Non-pigmented ciliary epithelial cell (primary cell): ENCODE measurements at places on chromosomes 12 and 14.

GRCh38 chr12:2453076-2453760, 341.6 kb upstream of the FKBP4 start:
- no peak for DNase-seq

- no peak for DNase-seq
These were observed 156.6 kb downstream of the CALM1 start for GRCh38 chr14:90553298-90553920.

- no peak for DNase-seq
These were observed 19.2 kb upstream of the CYP46A1 start for GRCh38 chr14:99664937-99665273.

- no peak for DNase-seq
These were observed 43.9 kb downstream of the FRS2 start for GRCh38 chr12:69514111-69514510.

DNA sequence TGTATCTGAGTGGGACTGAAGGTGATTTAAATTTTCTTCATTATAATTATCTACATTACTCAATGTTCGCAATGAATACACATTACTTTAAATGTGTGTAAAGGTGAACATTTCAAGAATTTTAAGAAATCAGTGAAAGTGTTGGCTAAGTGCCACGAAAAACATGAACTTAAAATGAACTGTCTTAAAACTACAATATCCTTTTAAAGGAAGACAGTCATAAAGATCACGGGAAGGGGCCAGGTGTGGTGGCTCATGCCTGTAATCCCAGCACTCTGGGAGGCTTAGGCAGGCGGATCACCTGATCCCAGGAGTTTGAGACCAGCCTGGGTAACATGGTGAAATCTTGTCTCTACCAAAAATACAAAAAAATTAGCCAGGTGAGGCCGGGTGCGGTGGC, 11.2 kb downstream of the MOK start:
- DNase-seq: no peak

DNA sequence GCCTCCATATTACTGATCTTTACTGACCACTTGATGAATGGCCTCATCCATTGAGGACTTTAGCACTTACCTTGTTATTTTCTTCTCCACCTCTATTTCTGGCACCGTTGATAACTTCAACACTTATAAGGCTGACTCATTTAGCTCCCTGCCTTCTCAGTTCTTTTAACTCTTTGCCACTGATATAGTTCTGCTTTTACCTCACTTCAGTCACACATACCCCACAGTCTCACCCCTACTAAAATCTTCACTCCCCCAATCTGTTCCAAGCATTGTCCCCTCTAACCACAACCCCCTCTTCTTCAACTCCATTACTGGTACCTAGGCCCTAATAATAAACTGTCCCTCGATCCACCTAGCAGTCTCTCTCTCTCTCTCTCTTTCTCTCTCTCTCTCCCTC, 141.0 kb downstream of the PAH start:
- DNase-seq: no peak

- DNase-seq: no peak
These were observed 198.4 kb downstream of the PPM1H start for GRCh38 chr12:62736596-62736995.

DNA sequence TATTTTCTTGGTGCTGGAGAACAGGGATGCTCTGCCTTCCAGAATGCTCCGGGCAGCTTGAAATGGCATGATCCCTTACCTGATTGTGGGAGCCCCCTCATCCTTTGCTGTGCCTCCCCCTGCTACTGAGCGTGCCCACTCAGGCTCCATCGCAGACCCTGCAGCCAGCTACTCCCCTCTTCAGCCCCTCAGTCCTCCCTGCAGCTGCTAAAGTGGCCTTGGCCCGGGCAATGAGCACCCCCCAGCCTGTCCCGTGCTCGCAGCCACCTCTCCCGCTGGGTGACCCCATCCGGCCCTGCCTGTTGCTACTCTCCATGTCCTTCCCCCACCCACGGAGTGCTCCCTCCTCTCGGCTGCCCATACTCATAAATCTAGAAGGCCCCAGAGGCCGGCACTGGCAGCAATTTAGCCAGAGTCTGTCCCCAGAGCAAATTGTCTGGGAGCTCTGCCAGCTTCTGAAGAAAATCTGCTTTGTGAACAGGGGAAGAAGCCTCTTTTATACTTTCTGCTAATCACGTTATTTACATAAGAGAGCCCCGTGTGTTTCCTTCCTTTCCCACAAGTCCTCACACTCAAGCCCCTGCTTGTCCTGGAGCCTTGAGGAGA, 143.7 kb upstream of the FRMD6 start:
- no peak for DNase-seq

- DNase-seq: no peak
These were observed 4.0 kb downstream of the ATG101 start for GRCh38 chr12:52073531-52074381.

GRCh38 chr12:68804657-68805591, 3.1 kb upstream of the MDM2 start:
- no peak for DNase-seq

- DNase-seq: no peak
These were observed 82.3 kb upstream of the SLC24A4 start for GRCh38 chr14:92240658-92241057.

DNA sequence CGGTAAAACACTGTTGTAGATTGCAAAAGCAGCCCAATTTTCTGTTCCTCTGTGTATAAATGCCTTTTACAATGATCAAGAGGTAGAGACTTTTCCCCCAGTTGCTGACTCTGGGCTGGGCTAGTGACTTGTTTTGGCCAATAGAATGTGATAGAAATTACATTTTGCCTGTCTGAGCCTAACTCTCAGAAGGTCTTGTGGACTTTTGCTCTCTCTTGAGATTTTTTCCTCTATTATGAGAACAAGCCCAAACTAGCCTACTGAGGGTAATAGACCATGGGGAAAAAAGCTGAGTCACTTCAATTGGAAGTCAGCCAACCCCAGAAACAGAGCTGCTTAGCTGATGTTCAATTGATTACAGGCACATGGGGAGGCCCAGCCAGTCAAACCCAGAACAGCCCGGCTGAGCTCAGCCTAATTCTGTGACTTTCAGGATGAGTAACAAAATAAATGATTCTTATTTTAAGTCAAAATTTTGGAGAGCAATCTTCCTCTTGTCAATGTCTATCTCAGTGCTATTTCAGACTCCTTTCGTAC, 61.4 kb downstream of the MYF5 start:
- peak; percentile 91 for DNase-seq

DNA sequence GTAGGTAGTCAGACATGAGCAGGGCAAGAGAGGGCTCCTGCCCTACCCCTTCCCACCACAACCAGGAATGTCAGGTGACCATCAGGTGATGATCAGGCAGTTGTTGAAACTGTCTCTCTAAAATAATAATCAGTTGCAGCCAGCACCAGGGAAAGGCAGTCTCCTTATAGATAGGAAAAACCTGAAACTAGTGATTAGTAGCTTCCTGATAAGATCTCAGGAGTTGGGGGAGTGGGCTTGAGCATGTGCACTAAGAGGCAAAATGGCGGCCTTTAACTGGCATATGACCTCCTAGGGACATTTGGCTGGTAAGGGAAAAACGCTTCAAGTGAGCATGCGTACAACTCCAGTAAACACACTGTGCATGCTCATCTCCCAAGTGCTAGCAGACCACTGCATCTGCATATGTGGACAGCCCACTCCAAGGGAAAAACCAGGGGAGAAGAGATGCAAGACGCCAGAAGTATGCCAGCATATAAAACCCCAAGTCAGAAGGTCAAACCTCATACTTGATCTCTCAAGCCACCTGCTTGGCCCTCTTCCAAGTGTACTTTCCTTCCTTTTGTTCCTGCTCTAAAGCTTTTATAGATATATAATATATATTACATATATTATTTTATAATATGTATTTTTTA, 37.1 kb downstream of the TGFB3 start:
- no peak for DNase-seq

DNA sequence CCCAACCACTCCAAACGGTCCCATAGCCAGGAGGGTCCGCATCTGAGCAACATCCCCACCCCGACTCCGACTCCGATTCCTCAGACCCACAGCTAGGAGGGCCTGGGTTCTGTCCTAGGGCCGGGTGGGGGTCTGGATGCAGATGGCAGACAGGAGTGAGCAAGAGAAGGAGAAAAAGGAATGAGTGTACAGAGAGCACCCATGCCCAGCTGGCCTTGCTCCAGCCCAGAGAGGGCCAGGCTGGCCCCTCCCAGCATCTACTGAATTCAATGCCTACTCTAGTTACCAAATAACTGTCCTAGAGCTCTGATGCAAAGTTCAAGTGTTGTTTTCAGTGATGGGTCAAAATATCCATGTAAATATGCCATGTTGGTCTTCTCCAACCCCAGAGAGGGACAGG, 40.8 kb downstream of the VDR start:
- DNase-seq: no peak

GRCh38 chr14:74684434-74684833, 28.4 kb downstream of the AREL1 start:
- no peak for DNase-seq

- DNase-seq: no peak
These were observed 21.6 kb downstream of the GLTP start for GRCh38 chr12:109858764-109859163.

GRCh38 chr12:130118181-130118580, 44.1 kb upstream of the FZD10 start:
- no peak for DNase-seq

- DNase-seq: no peak
These were observed 47.7 kb downstream of the CKB start for GRCh38 chr14:103474893-103475292.

DNA sequence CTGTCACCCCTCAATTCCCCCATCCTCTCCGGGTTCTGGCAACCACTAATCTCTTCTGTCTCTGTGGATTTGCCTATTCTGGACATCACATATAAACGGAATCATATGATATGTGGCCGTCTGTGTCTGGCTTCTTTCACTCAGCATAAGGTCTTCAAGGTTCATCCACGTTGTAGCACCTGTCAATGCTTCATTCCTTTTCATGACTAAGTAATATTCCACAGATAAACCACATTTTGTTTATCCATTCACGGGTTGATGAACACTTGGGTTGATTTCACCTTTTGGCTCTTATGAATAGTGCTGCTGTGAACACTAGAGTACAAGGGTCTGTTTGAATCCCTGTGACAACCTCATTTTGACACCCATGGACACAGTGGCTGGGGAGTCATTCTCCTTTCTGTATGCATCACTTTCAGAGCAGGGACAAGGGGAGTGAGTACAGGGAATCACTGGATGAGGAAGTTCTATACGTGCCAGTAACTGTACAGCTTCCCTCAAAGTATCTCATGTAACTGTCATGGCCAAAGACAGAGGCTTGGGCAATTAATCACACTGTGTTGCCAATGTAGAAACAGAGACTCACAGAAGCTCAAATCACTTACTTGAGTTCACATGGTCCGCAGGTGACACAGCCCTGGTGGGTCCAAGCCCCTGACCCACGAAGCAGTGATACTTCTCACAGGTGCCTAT, 10.9 kb upstream of the TESC start:
- no peak for DNase-seq

GRCh38 chr14:25381498-25381897, 331.6 kb upstream of the STXBP6 start:
- DNase-seq: no peak

DNA sequence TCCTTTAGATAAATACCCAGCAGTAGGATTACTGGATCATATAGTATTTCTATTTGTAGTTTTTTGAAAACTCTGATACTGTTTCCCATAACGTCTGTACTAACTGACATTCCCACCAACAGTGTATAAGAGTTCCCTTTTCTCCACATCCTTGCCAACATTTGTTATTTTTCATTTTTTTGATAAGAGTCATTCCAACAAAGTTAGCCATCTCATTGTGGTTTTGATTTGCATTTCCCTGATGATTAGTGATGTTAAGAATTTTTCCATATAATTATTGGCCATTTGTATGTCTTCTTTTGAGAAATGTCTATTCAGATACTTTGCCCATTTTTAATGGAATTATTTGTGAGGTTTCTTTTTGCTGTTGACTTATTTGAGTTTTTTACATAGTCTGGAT, 486.0 kb downstream of the FLRT2 start:
- DNase-seq: no peak

DNA sequence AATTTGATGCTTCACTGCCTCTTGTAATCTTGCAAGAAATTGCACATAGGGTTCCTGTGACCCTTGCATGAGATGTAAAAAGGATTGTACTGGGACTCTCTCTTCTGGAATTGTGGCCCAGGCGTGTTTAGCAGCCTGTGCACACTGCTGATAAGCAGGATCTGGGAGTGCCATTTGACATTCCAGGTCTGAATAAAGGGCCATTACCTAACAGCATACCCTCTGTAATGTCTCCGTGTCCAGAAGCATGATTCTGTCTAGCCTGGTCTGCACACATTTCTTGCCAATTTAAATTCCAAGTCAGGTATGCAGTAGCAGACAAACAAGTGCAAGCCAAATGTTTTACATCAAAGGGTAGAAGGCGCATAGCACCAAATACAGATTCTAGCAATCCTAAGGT, 18.1 kb upstream of the MAPKAPK5 start:
- no peak for DNase-seq

DNA sequence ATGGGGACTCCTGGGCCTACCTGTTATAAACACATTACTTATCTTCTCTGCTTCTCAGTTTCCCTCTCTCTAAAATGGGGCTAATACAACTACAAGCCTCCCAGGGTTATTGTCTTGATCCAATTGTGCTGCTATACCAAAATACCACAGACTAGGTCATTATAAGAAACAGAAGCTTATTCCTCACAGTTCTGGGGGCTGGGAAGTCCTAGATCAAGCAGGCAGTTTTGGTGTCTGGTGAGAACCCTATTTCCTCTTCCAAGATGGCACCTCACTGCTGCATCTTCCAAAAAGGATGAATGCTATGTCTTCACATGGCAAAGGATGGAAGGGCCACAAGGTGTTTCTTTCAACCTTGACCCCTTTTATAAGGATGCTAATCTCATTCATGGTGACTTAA, 732.9 kb upstream of the TBX3 start:
- no peak for DNase-seq

GRCh38 chr12:68790081-68790951, 17.7 kb upstream of the MDM2 start:
- DNase-seq: no peak

DNA sequence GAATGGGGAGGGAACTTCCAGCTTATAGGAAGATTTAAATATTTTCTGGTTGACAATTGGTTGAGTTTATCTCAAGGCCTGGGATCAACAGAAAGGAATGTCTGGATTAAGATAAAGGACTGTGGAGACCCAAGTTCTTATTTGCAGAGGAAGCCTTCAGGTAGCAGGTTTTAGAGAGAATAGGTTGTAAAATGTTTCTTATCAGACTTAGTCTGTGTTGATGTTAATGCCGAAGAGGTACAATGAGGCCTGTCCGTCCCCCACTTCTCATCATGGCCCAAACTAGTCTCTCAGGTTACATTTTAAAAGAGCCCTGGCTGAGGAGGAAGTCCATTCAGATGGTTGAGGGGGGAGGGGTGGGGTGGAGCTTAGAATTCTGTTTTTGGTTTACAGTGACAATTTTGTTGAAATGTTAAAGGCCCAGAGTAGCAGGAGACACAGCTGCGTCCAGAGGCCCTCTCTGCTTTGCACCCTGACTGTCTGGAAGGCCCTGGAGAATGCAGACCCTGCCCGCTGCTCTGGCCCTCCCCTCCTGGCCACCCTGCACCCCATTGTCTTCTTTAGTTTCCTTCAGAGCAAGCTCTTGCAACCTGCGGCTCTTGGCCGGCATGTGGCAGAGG, 672.5 kb upstream of the TMEM132C start:
- DNase-seq: no peak

- no peak for DNase-seq
These were observed 518.1 kb downstream of the TRHDE start for GRCh38 chr12:72790273-72790672.

- peak; percentile 74 for DNase-seq
These were observed 400.4 kb downstream of the ATP23 start for GRCh38 chr12:58341791-58342190.
